ENCODE measurements at places on chromosomes 6 and 20.

DNA sequence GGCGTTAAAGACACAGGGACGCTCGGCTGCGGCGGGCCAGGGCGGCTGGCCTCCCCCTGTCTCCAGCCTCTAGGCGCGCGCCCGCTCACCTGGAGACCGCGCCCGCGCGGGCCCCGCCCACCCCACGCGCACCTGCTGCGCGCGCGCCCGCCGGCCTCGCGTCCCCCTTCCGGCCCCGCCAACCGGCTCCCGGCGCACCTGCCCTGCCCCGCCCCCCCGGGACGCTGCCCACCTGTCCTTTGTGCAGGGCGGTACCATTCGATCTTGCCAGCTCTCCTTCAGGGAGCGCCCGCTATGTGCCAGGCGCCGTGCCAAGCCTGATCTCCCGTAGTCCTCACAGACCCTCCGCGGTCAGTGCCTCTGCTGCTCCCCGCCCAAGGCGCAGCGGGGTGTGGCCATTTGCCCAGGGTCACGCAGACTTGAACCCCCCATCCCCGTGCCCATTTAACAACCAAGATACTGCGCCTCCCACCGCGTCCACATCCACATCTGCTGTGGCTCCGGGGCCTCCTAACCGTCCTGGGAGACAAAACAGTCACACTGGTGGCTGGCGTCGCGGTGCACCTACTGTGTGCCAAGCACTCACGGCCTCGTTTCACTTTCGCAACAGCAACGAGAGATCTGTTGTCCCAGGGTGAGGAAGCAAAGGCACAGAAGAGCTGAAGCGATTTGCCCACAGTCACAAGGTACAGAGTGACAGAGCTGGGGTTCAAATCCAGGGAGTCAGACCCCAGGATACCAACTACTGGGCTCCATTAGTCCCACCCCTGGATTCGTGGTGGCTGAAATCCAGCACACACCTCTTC lies 48.1 kb downstream of the NOL4L start:
- peak; percentile 85 for DNase-seq

GRCh38 chr20:4068708-4069107 lies 53.4 kb upstream of the RNF24 start:
- no peak for DNase-seq

DNA sequence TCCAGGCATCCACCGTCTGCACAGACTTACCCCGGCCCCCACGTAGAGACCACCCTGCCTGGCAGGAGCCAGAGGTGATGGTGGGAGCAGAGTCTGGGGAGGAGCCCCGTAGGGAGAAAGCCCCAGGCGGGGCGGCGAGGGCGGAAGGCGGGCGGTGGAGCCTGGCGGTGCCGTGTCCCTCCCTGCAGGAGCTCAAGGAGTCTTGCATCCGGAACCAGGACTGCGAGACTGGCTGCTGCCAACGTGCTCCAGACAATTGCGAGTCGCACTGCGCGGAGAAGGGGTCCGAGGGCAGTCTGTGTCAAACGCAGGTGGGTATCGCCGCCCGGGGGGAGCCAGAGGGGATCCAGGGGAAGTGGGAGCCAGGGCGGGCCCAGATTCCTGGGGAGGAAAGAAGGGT lies 6.0 kb downstream of the CLPSL1 start:
- DNase-seq, result no peak

GRCh38 chr6:157268396-157268795 lies 54.9 kb downstream of the TMEM242 start:
- no peak for DNase-seq

DNA sequence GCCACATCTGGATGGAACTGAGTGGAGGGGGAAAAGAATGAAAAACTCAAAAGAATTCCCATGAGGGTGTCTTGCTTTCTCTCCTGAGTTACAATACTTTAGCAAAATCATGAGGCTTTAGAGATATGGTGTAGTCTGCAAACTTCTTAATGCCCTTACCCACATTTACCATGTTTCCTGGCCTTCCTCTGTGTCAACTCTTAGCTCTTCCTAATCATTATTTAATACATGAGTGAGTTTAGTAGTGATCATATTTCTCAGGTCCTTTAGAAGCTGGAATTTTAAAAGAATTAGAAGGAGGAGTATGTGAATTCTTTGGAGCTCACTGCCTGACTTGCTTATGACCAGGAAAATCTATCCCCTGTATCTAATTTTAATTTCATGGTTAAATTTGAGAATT lies 39.0 kb downstream of the STX11 start:
- no peak for DNase-seq

GRCh38 chr6:21377356-21377755 lies 216.2 kb upstream of the SOX4 start:
- DNase-seq, result no peak

DNA sequence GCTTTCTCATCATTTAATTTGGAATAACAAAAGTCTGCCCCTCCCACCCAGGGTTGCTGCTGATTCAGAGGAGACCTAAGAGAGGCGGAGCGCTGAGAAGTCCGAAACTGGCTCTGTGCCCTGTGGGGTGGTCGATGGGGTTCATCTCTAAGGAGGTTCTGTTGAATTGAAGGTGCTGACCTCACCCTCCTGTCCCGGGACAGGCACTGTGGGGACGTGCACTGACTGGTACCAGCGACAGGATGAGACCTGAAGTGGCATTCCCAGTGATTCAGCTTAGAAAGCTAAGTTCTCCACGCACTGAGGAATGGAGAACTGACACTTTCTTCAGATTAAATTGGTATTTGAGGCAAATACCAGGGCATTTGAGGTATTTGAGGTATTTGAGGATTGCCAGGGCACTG lies 1.3 kb downstream of the GUCA1B start:
- DNase-seq, result no peak

- DNase-seq, result no peak
Measured at GRCh38 chr6:84278321-84278998, 51.0 kb upstream of the CEP162 start.

- DNase-seq, result no peak
Measured at GRCh38 chr20:1402149-1402548, 9.3 kb upstream of the FKBP1A start.

DNA sequence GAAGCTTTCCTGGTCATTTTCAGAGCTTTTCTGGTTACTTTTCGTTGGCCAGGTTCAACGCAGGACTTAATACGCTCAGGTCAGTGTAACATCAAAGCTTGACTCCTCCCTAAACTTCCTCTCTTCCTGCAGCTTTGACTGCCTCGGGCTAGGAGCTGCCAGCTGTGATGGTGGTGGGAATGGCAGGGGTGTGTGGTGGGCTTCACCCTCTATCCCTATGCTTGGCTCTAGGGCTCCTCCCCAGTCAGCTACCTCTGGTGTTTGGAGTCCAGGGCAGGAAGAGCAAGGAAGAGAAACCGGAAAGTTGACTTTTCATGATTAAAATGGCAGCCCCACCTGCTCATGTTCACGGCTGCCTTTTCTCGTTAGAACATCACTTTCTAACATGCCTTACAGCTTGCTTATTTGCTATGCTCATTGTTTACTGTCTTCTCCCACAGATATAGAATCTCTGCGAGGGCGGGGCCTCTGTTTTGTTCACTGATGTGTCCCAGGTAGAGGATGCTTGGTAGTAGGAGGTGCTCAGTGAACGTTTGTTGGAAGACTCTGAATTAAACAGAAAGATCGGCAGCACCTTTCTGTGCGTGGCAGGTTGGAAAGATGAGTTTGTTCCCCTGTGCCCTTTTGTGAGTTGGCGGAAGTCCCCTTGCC lies 16.1 kb upstream of the PPP1R14C start:
- DNase-seq, result no peak

- DNase-seq, result no peak
Measured at GRCh38 chr6:67633058-67633457, 1002.0 kb upstream of the ADGRB3 start.

GRCh38 chr6:132764370-132764769 lies 6.7 kb upstream of the VNN2 start:
- DNase-seq, result no peak

DNA sequence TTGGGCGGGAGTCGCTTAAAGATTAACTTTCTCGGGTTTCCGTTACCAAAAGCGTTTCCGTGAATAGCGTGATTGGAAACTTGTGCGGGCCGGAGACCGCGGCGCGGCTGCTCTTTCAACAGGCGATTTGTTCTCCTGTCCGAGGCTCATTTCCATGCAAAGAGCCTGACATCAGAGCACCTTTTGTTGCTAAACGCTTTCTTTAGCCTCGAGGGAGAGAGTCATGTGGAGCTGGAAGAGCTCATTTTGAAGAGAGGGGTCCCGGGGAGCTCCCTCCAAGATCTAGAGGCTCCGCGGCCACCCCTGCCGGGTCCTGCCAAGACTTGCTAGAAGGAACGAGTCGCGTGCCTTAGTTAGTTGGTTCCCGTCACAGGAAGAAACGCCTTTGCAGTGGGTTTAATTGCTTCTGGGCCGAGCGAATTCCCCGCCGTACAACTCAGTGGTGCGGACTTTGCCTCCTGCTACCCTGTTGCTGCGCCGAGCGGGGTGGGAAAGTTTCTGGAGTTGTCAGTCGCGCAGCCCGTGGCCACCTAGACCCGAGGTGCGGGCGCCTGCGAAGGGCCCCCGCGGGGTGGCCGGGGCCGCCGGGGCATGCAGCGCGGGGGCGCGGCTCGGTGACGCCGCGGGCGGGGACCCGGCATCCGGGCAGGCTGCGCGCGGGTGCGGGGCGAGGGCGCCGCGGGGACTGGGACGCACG lies at the start of gene SASH1:
TSS of gene SASH1 (plus strand) at position 489 of the 697 bp plus-strand sequence. CDS start 230 bp downstream, outside the sequence.
- peak; percentile 62 for DNase-seq

GRCh38 chr6:136077834-136078576 lies 172.1 kb downstream of the MTFR2 start:
- no peak for DNase-seq

DNA sequence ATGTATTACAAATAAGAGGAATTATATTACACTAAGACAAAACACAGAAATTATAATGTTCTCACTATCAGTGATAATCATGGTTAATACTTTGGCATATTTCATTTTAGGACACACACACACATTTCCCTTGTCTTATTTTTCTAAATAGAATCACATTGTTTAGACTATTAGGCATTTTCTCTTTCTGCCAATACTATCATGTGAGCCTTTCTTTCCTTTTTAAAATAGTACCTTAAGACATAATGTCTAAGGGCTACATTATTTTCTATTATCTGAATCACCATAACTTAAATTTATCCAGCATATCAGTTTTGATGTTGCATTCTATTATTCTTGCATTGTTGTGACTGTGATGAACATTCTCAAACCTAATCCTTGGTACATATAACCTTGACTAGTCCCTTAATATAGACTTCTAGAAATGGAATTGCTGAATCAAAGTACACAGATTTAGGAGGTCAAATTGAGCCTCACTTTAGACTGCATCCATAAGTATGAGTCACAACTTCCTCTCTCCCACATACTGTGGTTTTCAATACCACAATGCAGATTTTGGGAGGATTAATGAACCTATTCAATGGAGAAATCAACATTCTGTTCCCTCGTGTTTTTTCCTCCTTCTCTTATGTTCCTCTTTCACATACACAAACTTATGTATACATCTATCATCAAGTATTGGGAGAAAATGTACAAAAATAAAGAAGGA lies 212.6 kb downstream of the MOXD1 start:
- DNase-seq, result peak; percentile 19

DNA sequence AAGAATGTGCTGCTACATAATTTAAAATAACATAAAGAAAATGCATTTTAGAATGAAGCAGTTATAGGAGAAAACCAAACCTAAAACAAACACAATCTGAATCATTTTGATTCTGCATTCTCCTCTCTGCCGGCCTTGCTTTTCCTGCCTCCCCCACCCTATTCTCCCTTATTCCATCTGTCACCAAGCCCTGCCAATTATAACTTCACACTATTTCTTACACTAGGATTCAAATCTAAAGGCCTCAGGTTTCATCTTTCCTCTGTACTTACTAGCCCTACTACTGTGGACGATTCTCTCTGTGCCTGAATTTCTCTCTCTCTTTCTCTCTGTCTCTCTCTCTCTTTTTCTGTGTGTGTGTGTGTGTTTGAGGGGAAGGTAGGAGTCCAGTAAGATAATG lies 18.7 kb upstream of the PRIM2 start:
- DNase-seq, result no peak

GRCh38 chr6:28336284-28337120 lies 554 bp upstream of the ZSCAN31 start:
- peak; percentile 99 for DNase-seq

DNA sequence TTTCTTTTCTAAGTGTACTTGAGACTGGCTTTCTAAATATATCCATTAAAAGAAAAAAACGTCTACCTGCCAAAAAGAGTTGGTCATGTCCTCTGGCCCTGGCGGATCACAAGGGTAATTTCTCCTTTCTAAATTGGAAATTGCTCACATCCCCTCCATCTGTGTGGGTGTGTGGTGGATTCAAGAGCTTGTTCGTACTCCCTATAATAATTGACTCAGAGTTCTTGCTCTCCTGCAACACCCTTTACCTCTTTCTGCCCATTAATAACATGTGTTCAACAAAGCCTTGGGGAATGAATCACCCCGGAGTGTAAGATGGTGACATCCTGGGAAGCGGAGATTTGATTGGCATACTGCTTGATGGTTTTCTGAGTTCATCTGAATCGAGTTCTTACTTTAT lies 263.8 kb downstream of the ALDH8A1 start:
- no peak for DNase-seq

- no peak for DNase-seq
Measured at GRCh38 chr6:143901885-143902750, 37.8 kb downstream of the ZC2HC1B start.

DNA sequence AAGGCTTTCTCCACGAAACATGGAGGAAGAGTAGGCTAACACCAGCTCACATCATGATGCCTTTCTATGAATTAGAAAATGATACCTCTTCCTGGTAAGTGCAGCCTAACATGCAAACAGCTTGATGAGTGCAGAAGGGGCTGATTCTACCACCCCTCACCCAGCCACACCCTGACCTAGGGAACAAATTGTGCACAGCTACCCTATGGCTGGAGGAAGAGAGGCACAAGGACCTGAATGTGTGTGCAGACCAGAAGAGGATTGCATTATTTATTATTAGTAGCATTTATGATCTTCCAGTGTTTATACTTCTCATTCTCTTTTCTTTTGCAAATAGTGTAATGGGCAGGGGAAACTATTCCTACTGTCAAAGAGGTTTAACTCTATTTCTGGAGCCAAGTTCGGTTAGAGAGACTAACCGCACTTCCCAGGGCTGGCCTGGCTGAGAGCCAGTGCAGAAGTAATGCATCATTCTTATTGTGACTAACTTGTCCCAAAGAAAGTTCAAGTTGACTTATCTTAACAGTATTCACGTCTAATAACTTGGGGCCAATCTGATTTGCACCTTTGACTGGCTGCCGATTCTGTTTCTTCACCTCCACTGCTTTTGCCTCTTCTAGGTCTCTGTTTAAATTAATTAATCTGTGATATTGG lies 237.5 kb downstream of the CD83 start:
- DNase-seq, result peak; percentile 92

GRCh38 chr6:7108964-7109836 lies 1.4 kb downstream of the RREB1 start:
- peak; percentile 76 for DNase-seq

GRCh38 chr20:3563548-3564177 lies 92.8 kb downstream of the ATRN start:
- DNase-seq, result peak; percentile 68

DNA sequence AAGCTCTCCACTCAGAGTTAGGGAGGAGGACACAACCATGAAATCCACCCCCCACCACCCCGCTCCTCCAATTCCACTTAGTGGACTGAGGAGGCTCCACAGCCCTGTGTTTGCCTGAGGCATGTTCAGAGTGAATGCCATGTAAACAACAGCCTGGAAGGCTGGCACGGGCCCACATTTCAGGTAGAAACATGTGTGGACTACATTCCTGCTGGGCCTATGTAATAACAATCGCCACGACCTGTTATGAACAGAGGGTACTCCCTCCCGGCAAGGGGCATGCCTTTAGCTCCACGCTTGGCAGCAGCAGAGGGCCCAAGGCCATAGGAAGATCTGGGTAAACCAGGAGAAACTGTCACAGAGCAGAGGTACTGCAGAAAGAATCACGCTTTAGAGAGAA lies 65.5 kb downstream of the ISM1 start:
- DNase-seq, result no peak

Measured in common myeloid progenitor, CD34-positive (primary cell).